Large intestine (tissue), 12 donors: ENCODE measurements at places on chromosomes 2 and 18.

DNA sequence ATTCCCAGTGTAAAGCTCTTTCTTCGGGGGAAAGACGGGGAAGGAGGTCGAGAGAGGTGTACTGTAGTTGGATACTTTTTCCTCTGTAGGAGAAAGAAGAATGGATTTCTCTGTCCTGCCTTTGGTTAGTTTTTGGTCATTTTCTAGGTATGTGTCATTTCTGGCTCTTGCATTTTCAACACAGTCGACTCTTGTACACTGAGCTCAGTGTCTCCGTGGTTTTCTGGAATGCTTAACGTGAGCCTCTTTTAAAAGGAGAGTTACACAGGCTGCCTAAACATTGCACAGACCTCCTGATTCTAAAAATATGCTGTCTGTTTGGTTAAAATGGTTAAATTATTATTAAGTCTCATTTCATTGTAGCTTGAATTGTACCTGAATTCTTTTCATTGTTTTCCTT, 21.8 kb upstream of the GLS start:
- peaks cover 61% of the 10 kb centered on the region for H3K4me1 ChIP-seq
- no peak for DNase-seq
- H3K27ac ChIP-seq = no peak overlapping the region
- no peaks in the 10 kb centered on the region for H3K27me3 ChIP-seq
- no peaks in the 10 kb centered on the region for H3K36me3 ChIP-seq

DNA sequence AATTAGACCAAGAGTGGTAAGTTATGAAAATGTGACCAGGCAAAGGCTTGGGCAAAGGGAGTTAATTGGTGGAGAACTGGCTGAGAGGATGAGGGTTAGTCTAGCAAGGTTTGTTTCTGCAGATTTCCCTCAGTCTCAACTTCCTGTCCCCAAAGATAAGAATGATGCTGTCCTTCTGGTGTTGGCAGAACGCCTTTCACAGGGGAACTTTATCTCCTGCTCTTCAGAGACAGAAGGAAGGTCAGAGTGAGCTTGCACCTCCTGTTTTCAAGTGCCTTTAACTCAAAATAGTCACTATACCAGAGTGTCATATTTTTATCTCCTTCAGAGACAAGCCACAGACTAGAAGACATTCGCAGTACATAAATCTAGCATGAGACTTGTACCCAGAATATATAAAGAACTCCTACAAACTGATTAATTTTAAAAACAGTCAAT, 95.7 kb downstream of the TEX51 start:
- H3K4me1 ChIP-seq = peaks cover 30% of the 10 kb centered on the region
- DNase-seq = no peak
- H3K36me3 ChIP-seq = no peaks in the 10 kb centered on the region
- peaks cover 2% of the 10 kb centered on the region for H3K27me3 ChIP-seq
- H3K27ac ChIP-seq = no peak overlapping the region
- H3K4me3 ChIP-seq = no peak overlapping the region

GRCh38 chr2:203580844-203581243, 45.7 kb upstream of the RAPH1 start:
- no peak for DNase-seq
- no peaks in the 10 kb centered on the region for H3K36me3 ChIP-seq
- no peak overlapping the region for H3K27ac ChIP-seq
- H3K27me3 ChIP-seq = no peaks in the 10 kb centered on the region

DNA sequence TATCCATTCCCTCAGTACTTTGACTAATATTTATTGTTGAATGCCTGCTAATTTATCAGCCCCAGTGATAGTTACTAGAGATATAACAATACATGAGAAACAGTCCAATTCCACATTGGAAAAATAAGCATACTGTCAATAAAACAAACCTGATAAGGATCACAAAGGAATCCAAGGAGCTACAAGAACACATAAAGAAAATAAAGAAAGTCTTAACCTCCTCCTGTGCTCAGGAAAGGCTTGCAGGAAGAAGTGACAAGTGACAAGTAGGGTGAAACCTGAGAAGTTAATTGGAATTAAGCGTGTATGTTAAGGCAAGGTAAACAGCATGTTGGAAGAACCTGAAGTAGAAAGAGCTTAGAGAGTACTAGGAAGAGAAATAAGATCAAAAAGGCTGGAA, 20.3 kb upstream of the ASNSD1 start:
- no peaks in the 10 kb centered on the region for H3K36me3 ChIP-seq
- H3K4me1 ChIP-seq = peaks cover 21% of the 10 kb centered on the region
- no peaks in the 10 kb centered on the region for H3K27me3 ChIP-seq
- DNase-seq = no peak
- H3K4me3 ChIP-seq = no peak overlapping the region

DNA sequence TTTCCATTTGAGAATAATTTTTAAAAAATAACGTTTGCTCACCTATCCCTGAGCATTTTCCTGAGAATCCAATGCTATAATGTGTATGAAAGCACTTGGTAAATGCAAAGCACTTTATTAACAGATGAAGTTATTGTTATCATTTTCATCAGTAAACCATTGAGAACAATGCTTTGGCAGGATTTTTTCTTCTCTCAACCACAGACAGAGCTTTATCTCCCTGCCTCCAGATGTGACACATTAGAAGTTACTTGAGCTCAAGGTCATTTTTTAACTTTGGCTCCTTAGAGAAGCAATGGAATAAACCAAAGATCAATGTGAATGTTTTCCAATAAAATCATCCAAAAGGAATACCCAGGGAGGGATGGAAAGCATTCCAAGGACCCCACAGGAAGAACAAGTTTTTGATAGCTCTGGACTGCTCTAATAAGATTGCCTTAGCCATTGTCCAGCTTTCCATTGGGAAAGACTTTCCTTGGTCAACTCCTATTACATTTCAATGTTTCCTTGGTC, 118.9 kb upstream of the NT5C1B start:
- no peaks in the 10 kb centered on the region for H3K4me1 ChIP-seq
- H3K36me3 ChIP-seq = no peaks in the 10 kb centered on the region
- no peak overlapping the region for H3K27ac ChIP-seq
- H3K27me3 ChIP-seq = no peaks in the 10 kb centered on the region

- no peaks in the 10 kb centered on the region for H3K27me3 ChIP-seq
- H3K4me1 ChIP-seq = no peaks in the 10 kb centered on the region
- H3K4me3 ChIP-seq = no peak overlapping the region
- no peaks in the 10 kb centered on the region for H3K36me3 ChIP-seq
Observed at GRCh38 chr2:51329512-51329911, 297.6 kb upstream of the NRXN1 start.

GRCh38 chr18:3493501-3494244, 43.7 kb downstream of the TGIF1 start:
- no peaks in the 10 kb centered on the region for H3K36me3 ChIP-seq
- peaks cover 6% of the 10 kb centered on the region for H3K4me1 ChIP-seq
- H3K4me3 ChIP-seq = no peak overlapping the region
- H3K27me3 ChIP-seq = peaks cover 5% of the 10 kb centered on the region

GRCh38 chr2:191155608-191156071, 4.8 kb upstream of the STAT4 start:
- no peak for DNase-seq
- no peaks in the 10 kb centered on the region for H3K4me1 ChIP-seq
- no peak overlapping the region for H3K4me3 ChIP-seq
- H3K36me3 ChIP-seq = no peaks in the 10 kb centered on the region

GRCh38 chr2:85706063-85706462, 11.9 kb downstream of the GNLY start:
- H3K27ac ChIP-seq = no peak overlapping the region
- H3K4me3 ChIP-seq = no peak overlapping the region
- no peaks in the 10 kb centered on the region for H3K36me3 ChIP-seq
- no peak for DNase-seq
- peaks cover 10% of the 10 kb centered on the region for H3K27me3 ChIP-seq
